ENCODE measurements at places on chromosomes 11 and 22. TPM values are rescaled to one million over a fixed set of nuclear protein-coding genes. Genes with fewer than 3 reads are reported as not detected.

MIOX gene
- not detected for total RNA-seq

KIF18A gene
- total RNA-seq: 0.25 TPM

MIAT gene
- total RNA-seq: 0.66 TPM

DNA sequence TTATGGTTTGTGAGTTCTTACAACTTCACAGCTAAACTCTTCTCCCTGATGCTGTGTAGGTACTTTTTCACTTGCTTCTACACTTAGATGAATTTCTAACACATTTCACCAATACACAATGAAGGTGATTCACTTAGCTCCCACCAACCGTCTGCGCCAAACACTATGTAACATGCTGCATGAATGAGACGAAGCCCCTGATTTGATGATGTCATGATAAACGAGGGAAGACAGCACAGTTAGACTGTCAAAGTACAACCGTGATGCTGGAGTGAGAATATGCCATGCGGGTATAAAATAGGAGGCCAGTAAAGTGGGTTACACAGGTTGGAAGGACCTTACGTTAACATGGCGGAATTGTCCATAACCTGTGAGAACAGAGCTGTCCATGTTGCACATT is 100.8 kb downstream of the KCNA4 start:
- H3K36me3 ChIP-seq: no peaks in the 10 kb centered on the region
- H3K4me1 ChIP-seq: peaks cover 13% of the 10 kb centered on the region
- H3K27ac ChIP-seq: no peak overlapping the region
- no peaks in the 10 kb centered on the region for H3K27me3 ChIP-seq

GRCh38 chr11:112440518-112440917 is 179.9 kb upstream of the PLET1 start:
- H3K27ac ChIP-seq: no peak overlapping the region
- H3K4me3 ChIP-seq: no peak overlapping the region
- DNase-seq: no peak
- no peaks in the 10 kb centered on the region for H3K27me3 ChIP-seq
- H3K4me1 ChIP-seq: no peaks in the 10 kb centered on the region
- H3K36me3 ChIP-seq: no peaks in the 10 kb centered on the region

GRCh38 chr11:123173040-123173855 is 21.8 kb downstream of the CLMP start:
- peaks cover 29% of the 10 kb centered on the region for H3K27me3 ChIP-seq
- no peak overlapping the region for H3K4me3 ChIP-seq
- DNase-seq: no peak
- peaks cover 26% of the 10 kb centered on the region for H3K4me1 ChIP-seq
- H3K27ac ChIP-seq: no peak overlapping the region

- H3K27ac ChIP-seq: no peak overlapping the region
- H3K4me3 ChIP-seq: no peak overlapping the region
- H3K36me3 ChIP-seq: no peaks in the 10 kb centered on the region
- H3K4me1 ChIP-seq: no peaks in the 10 kb centered on the region
Measured at GRCh38 chr11:119496997-119497396, 74.0 kb upstream of the THY1 start.

DNA sequence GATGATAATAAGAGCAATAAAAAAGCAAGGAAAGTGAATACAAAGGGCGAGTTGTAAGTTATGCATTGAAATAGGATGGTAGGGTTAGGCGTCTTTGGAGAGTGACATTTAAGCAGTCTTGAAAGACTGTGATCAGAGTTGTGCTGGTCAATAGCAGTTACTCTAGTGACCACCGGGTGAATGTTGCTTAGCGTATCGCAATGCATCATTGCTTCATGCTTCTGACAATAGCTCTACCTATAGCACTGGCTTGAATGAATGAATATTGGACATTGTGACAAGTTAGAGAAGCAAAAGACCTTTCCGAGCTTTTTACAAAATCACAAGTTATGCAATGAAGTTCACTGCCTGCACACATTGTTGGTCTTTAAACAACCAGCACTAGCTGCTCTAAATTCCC is 7.7 kb upstream of the OR8B12 start:
- H3K27me3 ChIP-seq: no peaks in the 10 kb centered on the region
- H3K4me1 ChIP-seq: no peaks in the 10 kb centered on the region
- no peak overlapping the region for H3K4me3 ChIP-seq
- no peak overlapping the region for H3K27ac ChIP-seq
- no peak for DNase-seq
- H3K36me3 ChIP-seq: no peaks in the 10 kb centered on the region

- peaks cover 41% of the 10 kb centered on the region for H3K4me1 ChIP-seq
- H3K27me3 ChIP-seq: no peaks in the 10 kb centered on the region
- no peak overlapping the region for H3K4me3 ChIP-seq
- H3K36me3 ChIP-seq: no peaks in the 10 kb centered on the region
- no peak overlapping the region for H3K27ac ChIP-seq
Measured at GRCh38 chr11:6229911-6230310, 4.5 kb downstream of the FHIP1B start.

Measured in left ventricle myocardium inferior (tissue), 1 donor.